ENCODE measurements at places on chromosomes 11 and 22.

GRCh38 chr11:2177076-2177475 lies 5.5 kb upstream of the TH start:
- no peak for DNase-seq

GRCh38 chr22:37340331-37341262 lies 58.3 kb downstream of the CYTH4 start:
- DNase-seq = no peak

DNA sequence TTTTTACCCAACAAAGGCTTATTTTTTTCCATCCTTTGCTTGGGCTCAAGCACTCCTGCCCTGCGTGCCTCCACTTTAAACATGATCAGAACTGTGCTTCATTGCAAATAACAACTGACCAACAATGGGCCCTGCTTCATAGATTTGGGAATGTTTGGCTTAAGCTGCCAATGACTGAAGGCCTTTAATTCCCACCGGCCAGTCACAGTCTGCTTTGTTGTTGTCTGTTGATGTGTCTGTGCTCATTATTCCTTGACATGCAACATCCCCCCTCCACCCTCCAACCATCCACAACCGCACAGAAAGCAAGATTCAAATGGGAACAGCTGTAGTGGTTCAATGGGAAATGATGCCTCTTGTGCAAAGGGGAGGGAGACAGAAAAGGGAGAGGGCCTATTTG lies 23.0 kb downstream of the PAX6 start:
- DNase-seq = no peak

GRCh38 chr22:37739035-37739434 lies 42.2 kb downstream of the TRIOBP start:
- DNase-seq = no peak

- no peak for DNase-seq
Measured at GRCh38 chr22:33923660-33924246, 3.5 kb upstream of the LARGE1 start.

DNA sequence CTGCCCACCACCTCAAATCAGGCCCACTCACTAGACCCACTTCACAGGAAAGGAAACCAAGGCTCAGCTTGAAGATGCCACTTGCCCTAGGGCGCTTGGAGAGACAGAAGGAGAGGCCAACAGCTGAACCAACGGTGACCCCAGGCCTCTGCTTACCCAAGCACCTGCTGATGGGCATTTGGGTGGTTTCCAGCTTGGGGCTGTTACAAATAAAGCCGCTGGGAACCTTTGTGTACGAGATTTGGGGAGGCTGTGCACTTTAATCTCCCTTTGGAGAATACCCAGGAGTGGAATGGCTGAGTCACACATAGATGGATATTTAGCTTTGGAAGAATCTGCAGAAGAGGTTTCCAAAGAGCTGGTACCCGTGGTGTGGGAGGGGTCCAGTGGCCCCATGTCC lies 50.9 kb upstream of the LINC01488 start:
- DNase-seq = no peak
